Naive thymus-derived CD8-positive, alpha-beta T cell (primary cell): ENCODE measurements at places on chromosomes 6 and 20. TPM values are rescaled to one million over a fixed set of nuclear protein-coding genes. Genes with fewer than 3 reads are reported as not detected.

DNA sequence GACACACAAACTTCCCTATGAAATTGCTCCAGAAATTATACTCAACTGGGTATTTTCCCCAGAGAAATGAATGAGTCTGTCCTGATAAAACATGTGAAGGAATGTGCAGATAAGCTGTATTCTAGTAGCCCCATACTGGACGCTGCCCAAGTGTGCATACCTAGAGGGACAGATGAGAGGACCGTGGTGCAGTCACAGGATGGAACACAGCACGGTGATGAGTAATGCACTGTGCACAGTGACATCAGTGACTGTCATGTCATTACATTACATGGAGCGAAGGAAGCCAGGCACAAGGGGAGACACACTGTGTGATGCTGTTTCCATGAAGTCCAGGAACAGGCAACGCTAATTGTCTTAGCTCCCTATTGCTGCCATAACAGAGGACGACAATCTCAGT, 155.5 kb downstream of the CDH4 start:
- H3K36me3 ChIP-seq = no peaks in the 10 kb centered on the region
- H3K27ac ChIP-seq = no peak overlapping the region
- no peak for DNase-seq
- no peaks in the 10 kb centered on the region for H3K4me1 ChIP-seq
- H3K27me3 ChIP-seq = no peaks in the 10 kb centered on the region

GRCh38 chr6:159093609-159094443, 49.0 kb upstream of the TAGAP start:
- no peaks in the 10 kb centered on the region for H3K27me3 ChIP-seq
- peak overlapping the region; percentile 89 for H3K27ac ChIP-seq
- H3K36me3 ChIP-seq = no peaks in the 10 kb centered on the region
- no peak for DNase-seq
- H3K4me1 ChIP-seq = peaks cover 46% of the 10 kb centered on the region

GRCh38 chr6:20213271-20213798, 1.1 kb upstream of the MBOAT1 start:
- H3K27me3 ChIP-seq = peaks cover 2% of the 10 kb centered on the region
- peak overlapping the region; percentile 83 for H3K27ac ChIP-seq
- peak overlapping the region; percentile 93 for H3K4me3 ChIP-seq
- no peak for DNase-seq
- H3K4me1 ChIP-seq = peaks cover 39% of the 10 kb centered on the region
- H3K36me3 ChIP-seq = no peaks in the 10 kb centered on the region

Gene RCAN2
- not detected for total RNA-seq

Gene TP53RK
- 23.7 TPM for total RNA-seq

Gene CRISP3
- not detected for total RNA-seq
